ENCODE measurements at places on chromosomes 3 and 15.

DNA sequence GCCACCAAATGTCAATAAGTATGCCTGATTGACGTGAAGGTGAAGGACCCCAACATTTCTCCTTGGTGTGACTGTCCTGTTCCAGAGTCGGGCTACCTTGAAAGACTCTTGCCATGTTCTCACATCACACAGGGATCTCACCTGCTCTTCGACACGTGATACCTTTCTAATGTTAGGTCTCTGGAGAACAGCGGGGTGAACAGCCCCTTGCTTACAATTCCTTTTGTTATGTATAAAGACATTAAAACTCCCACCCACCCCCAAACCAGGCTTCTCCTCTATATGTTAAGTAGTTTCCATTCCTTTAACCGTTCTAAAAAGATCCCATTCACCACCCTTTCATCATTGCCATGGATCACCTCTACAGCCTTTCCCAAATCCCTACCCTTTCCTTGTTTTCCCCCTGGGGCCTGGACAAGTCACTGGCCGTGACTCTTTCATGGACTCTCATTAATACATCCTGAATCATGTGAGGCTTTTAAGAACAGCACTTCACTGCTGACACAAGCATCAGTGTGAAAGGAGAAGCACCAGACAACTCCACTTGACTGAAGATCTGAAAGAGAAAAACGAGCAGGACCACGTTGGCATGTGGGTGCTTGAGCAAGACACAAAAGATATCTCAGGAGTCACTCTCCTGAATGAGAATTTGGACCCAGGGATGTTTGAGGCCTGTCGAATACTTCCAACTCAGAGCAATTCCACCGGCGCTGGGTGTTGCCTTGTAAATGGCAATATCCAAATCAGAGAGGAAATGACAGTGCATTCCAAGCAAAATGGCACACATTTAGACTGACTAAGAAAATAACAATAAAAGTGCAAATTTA lies 115.0 kb downstream of the FOXP1 start:
- DNase-seq: no peak

DNA sequence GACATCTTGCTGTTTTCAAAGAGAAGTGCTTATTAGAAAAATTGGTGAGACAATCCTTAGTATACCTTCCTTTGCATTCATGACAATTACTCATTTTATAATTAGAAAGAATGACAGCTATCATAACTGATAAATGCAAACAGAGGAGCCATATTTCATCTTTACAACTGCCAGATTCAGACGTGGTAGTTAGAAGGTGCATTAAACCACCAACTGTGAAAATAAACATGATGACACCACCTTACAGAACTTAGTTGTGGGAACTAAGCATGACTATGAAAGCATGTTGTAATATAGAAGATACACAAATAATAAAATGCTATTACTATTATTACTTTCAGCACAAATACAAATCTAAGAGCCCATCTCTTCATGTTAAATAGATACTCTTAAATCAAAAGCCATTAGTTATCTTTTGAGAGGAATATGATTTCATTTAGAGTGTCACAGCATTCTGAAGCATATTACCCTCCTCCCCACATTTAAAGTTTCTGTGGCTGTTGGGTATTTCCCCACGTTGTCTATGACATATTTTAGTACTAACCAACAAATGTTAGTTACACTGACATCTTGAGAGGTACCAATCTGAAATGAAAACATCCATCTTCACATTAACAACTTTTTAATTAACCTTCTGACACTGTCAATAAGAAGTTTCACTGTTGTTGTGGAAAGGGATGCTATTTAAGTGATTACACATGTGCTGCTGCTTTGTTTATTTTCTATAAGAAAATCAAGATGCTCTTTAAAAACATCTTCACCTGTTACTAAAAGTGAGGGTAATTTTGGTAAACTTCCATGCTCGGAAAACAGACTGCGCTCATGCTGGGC lies 163.8 kb downstream of the LSAMP start:
- DNase-seq: no peak

- no peak for DNase-seq
Observed at GRCh38 chr15:25059698-25060471, 105.1 kb downstream of the SNRPN start.

DNA sequence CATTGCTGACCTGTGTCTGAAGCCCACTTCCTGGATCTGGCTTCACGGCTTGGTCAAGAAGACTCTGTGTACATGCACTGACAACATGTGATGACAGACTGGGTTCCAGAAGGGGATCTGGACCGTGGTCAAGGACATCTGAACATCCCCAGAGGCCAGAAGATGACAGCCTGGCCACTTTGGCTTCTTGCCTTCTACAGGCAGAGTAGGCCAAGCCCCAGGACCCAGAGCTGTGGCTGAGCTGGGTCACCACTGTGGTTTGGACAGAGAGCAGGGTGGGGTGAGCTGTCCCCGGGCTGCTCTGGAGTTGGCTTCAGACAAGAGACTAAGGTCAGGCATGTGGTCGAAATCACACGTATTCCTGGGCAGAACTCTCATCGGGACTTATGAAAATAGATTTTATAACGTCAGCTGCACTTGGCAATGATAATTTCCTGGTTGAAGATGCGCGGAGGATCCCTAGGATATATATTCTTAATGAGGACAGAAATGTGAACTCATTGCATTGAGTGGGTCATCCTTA lies 114.1 kb upstream of the FRMD4B start:
- DNase-seq: no peak

DNA sequence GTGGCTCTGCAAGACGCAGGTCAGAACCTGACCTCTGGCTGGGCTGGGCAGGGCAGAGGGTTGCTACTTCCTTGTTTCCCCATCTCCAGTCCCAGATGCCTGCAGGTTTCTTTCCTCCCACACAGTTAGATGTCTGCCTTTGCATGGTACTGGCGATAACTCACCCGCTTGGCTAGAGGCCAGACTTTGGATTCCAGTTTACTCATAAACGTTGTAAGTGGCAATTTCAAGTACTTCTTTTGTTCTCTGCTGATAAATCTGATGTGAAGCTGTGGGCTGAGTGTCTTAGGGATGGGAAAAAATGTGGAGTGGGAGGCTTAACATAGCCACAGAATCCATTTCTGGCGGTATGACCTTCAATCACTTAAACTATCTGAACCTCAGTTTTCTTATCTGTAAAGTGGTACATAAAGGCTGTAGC lies 194.2 kb downstream of the EBLN2 start:
- DNase-seq: no peak

DNA sequence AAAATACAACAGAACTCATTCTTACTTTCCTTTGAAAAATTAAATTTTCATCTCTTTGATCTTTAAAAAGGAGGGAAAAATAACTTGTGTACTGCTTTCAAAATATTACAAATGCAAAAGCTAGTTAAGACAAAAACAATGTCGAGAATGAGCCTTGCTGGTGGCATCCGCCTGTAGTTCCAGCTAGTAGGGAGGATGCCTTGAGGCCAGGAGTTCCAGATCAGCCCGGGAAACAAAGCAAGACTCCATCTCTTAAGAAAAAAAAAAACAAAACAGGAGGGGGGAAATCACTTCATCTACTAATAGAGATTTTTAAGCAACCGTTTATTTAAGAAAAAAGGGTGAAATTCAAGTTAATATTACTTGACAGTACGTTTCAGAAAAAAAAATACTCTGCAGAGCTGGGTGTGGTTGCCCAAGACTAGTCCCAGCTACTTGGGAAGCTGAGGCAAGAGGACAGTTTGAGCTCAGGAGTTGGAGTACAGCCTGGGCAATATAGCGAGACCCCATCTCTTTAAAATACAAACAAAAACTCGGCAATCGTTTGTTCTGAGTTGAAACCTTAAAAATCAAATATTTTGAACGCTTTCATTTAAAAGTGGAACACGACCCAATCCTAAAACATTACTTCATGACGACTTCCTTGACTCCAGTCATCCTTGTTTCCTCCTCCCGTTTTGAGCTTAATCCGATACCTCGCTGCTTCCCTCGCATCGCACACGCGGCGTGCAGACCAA lies 1.2 kb downstream of the KPNA1 start:
- DNase-seq: no peak

- no peak for DNase-seq
Observed at GRCh38 chr3:66179793-66180192, 41.0 kb upstream of the SLC25A26 start.

GRCh38 chr3:60698117-60698516 lies 553.1 kb downstream of the FHIT start:
- DNase-seq: no peak

DNA sequence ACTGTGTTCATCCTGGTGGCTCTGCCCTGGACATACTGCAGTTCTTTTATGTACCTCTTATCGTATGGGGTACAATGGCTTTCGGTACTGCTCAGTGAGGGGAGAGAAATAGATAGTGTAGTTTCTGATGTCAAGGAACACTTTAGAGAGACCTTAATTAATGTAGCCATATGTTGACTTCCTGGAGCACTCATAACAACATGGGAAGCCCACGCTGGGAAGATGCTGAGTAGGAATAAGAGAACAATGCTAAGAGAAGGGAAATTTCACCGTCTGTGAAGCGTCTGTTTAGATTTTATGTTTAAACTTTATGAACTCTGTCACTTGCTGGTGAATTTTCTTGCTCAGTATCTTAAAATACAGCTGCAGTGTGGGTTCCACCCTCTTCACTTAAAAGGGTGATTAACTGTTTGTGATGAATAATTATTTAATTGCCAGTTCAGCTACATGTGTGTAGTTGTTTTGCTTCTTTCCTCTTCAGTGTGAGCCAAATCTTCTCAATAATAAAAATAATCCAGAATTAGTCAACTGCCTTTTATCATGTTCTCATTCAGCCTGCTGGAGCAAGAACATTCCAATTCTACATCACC lies 373.1 kb upstream of the TPRG1 start:
- DNase-seq: no peak

DNA sequence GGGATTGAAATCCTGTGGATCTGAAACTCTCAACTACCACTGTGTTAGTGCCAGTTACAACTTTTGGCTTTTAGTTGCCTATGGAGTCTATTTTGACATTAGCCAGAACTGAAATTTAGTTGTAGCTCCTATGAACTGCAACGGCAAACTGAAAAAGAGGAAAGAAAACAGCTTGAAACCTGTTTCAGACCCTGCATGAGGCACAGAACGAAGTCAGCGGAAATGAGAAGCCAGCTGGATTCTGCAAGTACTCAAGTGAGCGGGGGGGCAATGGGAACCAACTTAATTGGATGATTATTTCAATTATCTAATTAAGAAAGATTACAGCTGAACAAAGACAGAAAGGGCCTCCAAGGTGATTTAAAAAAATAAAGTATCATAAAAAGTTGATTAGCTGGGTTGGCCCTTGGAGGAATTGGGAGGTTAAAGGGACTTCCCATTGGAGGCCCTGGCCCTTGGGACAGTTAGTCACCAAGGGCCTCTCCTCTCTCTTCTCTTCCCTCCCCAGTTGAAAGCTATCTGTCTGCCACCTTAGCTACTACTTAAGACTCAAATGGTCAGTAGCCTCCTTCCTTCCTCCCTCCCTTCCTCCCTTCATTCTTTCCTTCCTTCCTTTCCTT lies 352.1 kb downstream of the SHQ1 start:
- no peak for DNase-seq

DNA sequence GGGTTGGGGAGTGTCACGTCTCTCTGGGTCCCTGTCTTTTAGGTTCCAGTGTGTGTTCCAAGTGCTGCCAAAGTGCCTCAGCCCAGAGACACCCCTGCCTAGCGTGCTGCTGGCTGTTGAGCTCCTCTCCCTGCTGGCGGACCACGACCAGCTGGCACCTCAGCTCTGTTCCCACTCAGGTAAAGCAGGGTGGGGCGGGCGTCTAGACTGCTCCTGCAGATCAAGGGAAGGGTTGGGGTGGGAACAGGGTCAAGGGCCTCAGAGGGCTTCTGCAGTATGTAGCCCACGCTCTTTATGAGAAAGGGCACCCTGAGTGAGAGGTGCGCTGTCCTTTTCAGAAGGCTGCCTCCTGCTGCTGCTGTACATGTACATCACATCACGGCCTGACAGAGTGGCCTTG lies 17.2 kb downstream of the ATRIP start:
- no peak for DNase-seq

DNA sequence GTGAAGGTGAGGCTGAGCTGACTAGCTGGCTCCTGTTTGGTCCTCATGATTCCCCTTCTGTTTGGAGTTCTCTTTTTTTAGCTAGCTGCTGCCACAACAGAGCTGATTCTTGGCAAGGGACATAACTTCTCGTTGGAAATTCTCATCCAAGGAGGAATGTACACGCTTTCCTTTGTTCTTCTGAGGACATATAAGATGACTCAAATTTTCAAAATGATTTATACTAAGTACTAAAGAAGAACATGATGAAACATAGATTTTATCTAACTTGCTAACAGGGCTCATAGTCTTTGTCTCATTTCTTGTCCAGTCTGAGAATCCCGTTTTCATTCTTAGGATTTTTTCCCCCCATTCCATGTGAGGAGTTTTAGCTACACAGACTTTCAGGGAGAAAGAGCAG lies 2.9 kb upstream of the TFG start:
- DNase-seq: no peak
